ENCODE measurements at places on chromosomes 3 and 15.

DNA sequence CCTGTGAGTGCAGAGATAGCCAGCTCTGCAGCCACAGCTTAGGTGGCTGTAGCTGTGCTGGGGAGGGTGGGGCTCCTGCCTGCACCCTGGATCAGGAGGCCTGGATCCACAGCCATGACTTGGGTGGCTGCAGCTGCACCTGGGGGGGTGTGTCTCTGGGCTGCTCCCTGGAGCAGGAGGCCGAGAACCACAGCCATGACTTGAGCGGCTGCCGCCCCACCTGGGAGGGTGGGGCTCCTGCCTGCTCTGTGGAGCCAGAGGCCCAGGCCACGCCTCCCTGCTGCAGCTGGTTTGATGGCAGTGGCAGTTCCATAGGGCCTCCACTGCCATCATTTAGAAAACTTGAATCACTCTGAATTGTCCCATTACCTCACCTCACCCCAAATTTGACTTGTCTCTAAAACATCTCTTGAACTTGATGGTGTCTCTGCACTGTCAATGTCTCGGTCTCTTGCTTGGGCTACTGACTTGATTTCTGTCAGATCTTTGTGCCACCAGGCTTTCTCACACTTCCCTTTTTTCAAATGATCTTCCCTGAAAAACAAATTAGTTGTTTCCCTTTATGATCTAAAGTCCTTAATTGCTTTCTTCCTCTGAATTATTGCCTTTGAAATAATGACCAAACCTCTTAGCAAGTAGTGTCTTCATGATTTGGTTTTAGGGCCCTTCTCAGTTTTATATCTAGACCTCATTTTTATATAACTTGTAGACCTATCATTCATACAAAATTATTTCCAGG, 313.2 kb upstream of the MME start:
- DNase-seq: no peak

DNA sequence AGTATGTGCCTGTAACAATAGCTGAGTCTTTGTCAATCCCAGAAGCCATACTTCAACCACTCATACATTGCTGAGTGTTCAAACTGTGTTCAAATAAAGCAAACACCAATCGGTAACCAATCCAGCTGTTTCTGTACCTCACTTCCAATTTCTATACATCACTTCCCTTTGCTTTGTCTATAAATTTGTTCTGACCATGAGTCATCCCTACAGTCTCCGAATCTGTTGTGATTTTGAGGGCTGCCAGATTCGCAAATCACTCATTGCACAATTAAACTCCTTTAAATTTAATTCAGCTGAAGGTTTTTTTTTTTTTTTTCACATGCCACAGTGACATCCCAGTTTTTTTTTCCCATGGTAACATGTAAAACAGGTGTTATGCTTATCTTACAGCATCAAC, 870.3 kb downstream of the NAALADL2 start:
- no peak for DNase-seq

GRCh38 chr15:93196135-93196670, 107.2 kb upstream of the RGMA start:
- no peak for DNase-seq

GRCh38 chr3:64264501-64265109, 39.3 kb upstream of the PRICKLE2 start:
- DNase-seq: no peak

DNA sequence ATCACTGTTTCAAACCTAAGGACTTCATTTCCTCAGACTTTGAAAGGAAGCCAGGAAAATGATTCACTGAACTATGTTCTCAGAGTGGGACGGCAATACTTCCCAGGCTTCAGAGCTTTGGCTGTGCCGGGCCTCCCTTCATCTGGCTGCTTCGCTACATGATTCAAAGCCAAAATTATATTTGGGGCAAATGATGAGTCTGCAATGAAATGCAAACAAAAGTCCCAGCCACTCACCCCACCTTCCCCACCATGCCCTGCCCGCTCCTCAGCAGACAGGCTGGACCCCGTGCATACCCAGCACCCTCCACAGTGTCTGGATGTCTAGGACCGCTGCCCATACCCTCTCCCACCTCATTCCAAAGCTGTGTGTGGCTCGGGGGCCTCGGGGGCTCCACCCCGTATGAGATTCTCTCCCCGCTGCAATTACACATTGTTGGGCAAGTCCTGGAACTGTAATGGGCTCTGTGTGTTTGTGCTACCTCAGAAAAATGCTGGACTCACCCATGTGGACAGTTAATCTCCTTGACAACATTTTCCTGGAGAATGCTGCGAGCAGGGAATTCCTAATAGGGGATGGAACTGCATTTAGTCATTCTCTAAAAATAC, 32.2 kb downstream of the ATP10A start:
- no peak for DNase-seq

DNA sequence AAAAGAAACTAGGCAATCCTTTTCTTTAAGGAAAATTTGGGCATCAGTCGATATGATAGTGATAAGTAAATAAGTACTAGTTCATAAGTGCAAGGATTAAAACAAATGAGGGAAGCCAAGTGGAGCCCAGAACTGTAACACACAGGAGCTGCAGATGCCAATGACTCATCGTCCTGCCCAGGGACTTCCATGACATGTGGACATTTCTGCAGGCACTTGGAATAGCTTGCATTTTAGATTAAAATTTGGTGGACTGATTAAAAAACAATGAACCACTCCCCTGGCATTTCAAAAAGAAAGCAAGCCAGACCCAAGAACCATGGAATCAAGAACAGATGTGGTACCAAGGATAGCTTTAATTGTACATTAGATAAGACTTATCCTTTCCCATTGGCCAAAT, 2.9 kb downstream of the SAMD7 start:
- no peak for DNase-seq

- no peak for DNase-seq
Observed at GRCh38 chr15:32843219-32843815, 125.5 kb downstream of the GREM1 start.

DNA sequence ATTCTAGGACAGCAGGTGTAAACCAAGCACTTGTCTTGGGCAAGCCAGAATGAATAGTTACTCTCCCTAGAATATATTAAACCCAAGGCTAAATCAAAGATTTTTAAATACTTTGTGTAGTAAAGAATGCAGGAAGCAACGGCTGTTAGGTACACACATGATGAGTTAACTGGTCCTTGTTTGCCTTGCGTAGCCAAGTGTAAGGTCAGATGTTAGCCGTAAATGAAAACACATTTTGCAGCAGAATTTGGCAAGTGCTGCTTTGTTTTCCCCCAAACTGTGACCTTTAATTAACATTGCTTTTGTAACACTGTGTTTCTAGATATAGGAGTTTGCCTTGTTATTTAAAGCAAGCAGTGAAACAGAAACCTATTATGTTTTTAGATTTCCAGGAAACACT, 368.7 kb downstream of the IL5RA start:
- no peak for DNase-seq

GRCh38 chr3:188082450-188082849, 71.5 kb upstream of the LPP start:
- DNase-seq: no peak

DNA sequence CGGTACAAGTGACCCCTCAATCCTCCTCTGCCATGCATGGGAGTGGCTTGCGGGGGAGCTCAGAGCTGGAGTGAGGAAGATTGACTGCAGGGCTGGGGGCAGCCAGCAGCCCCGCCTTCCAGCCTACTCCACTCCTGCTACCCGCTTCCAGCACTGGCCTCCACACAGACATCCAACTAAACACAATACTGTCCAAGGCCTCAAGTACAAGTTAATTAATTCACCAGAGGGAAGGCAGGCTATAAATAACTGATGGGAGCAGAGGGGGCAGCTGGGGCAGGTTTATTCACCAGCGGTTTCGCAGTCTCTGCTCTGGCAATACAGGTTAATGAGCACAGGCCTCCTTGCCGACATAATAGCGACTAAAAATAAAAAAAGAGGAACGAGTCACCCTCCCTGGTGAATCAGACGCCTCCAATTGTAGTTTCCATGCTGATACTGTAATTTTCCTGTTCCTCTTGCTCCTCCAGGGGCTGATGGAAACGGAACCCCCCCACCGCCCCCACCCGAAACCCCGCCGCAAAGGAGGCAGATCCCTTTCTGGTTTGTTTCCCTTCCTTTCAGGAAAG, 166.4 kb upstream of the TLE3 start:
- peak; percentile 19 for DNase-seq

GRCh38 chr15:64527263-64527984, 67.0 kb downstream of the ZNF609 start:
- no peak for DNase-seq

GRCh38 chr3:102078854-102079808, 229.8 kb downstream of the NFKBIZ start:
- DNase-seq: peak; percentile 9

DNA sequence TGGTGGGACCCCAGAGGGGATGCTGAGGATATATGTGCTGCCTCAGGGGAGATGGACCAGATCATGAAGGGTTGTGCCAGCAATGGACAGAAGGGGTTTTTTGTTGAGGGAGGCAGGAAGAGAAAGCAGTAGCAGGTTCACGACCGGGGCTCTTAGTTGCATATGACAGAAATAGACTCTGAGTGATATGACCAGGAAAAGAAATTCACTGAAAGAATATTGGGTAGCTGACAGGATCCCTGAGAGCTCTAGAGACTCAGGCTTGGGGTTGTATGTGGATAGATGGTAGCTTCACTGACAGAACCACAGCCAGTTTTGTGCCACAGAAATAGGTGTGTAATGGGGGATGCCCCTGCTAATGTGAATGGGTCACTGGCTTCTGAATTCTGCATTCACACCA, 241.6 kb downstream of the ZNF621 start:
- no peak for DNase-seq

GRCh38 chr15:44712346-44713005, 1.2 kb downstream of the B2M start:
- peak; percentile 24 for DNase-seq

DNA sequence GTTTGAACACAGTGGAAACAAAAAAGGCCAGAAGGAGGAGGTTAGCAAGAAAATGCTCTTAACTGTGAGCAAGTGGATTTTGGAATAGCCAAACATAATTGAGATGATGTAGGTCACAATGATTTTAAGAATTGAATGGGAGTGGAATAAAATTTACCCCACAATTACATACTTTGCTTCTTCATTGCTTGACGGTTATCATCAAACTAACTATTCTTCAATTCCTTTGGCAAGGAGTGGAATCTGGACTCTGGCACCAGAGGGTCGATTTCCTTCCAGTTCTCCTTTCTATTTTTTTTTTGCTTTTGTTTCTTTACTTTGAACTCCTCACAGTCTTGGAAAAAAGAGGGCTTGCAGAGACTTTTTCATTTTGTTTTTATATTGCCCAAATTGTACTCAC, 634.5 kb upstream of the TGFBR2 start:
- DNase-seq: no peak

DNA sequence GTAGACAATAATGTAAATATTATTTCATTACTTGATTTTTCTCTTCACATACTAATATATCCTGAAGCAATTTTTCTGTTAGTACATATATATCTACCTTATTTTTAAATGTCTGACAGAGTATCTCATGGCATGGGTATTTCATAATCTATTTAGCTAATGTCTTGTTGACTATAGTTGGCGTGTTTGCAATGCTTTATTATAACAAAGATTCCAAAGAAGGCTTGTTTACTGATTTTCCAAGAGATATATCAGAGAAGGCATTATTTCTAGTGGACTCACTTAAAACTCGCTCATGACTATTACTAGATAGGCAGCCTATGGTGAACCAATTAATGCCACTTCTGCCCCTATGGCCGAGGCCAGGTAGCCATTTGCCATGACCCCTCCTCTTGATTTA, 152.4 kb upstream of the RORA start:
- no peak for DNase-seq

- no peak for DNase-seq
Observed at GRCh38 chr3:22899441-22899840, 303.7 kb upstream of the UBE2E2 start.

DNA sequence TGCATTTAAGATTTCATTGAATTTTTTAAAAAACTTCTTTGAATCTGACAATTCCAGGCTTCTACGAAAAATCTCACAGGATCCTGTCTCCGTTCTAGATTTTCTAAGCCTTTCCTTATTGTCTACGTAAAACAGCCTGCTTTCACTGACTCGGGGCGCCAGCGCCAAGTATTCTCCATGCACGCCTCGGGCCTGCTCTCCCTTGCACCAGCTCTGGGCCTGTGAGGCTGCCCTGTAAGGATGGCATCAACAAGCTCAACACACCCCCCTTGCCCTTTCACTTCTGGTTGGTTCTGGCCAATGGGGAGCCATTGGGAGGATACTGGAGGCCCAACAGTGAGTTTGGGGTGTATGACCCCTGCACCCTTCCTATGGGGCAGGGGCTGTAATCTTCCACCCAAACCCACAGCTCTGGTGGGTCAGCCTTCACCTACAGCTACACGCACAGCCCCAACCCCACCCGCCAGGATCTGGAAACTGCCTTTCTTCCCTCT, 47.8 kb downstream of the SLC41A3 start:
- DNase-seq: no peak

- DNase-seq: no peak
Observed at GRCh38 chr3:191356631-191357439, 26.5 kb upstream of the UTS2B start.

GRCh38 chr3:87229113-87229512, 2.0 kb downstream of the CHMP2B start:
- no peak for DNase-seq

DNA sequence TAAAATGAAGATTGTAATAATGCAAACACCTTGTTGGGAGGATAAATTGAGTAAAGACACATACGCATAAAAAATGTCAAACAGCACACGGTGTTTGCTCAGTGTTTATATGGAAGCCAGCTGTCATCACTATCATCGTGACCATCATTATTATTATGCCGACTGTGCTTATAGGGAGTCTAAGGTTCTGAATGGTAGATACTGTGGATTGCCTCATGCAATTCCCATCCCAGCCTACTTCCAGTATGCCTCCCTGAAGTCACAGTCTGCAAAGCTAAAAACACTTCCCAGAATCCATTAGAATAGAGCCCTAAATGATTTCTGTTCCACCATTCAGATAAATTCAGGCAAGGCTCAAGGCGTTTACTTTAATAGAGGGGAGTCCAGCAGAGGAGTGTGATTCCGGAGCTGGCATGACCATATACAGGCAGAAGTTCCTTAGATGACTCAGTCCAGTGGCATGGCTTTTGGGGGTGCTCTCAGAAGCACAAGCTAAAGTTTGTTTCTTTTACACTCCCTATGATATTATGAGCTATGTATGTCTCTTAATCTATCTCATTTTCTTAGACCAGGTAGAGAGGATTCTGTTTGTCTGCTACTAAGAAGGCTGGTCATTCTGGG, 148.7 kb downstream of the MEX3B start:
- no peak for DNase-seq

DNA sequence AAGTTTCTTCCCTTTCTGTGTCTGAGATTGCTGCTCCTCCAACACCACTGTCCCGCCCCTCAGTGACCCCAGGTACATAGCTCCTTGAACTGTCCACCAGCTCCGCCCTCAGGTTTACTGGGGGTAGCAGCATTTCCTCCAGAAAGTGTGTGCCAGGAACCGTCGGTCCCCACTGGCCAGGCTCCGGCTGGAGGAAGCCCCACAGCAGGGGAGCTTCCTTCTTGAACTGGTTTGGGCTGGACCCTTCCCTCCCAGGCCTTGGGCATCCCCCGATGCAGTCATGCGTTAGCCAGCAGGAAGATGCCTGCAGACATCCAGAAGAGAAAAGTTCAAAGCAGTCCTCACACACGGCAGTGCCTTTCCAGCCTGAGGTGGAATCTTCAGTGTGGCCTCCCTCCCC, 19.7 kb downstream of the PAK6 start:
- DNase-seq: no peak

GRCh38 chr3:31224936-31225335, 307.8 kb upstream of the STT3B start:
- no peak for DNase-seq
